ENCODE measurements at places on chromosomes 4 and X. TPM values are rescaled to one million over a fixed set of nuclear protein-coding genes. Genes with fewer than 3 reads are reported as not detected.

DNA sequence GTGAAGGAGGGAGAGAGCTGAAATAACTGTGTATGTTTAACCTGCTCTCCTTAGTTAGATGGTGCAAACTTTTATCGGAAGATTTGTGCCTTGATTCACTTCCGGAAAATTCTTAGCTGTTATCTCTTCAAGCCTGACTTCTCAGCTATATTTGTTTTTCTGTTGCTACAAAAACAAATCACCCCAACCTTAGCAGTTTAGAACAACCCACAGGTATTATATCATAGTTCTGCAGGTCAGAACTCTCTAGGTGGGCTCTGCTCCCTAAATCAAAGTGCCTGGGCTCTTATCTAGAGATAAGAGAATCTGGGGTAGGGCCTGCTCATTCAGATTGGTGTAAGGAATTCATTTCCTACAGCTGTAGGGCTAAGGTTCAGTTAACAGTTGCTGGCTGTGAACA is 15.1 kb upstream of the CEP135 start:
- no peak for DNase-seq

The JCHAIN gene
- not detected for total RNA-seq

GRCh38 chr4:1241466-1241935 is 7.4 kb downstream of the CTBP1 start:
- no peak for DNase-seq

GRCh38 chr4:94160774-94161173 is 46.9 kb upstream of the SMARCAD1 start:
- no peak for DNase-seq

GRCh38 chr4:47154816-47155370 is 123.5 kb downstream of the GABRB1 start:
- no peak for DNase-seq

DNA sequence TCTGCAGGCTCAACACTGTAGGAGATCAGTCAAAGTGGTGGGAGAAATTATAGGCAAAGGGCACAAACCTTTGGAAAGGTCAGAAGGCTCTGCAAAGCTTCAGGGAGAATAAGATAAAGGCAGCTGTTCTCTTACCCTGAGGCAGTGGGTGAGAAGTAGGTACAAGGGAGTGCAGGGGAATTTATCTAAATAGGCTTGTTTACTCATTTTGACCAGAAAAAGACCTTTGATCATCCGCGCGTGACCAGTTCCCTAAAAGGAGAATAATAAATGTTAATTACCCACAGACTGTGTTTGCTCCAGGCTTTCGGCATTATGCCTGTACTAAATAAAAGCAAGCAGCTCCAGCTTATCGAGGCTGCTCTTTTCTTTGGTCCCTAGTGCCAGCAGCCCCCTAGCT is 9.3 kb downstream of the FGFBP2 start:
- DNase-seq: no peak

DNA sequence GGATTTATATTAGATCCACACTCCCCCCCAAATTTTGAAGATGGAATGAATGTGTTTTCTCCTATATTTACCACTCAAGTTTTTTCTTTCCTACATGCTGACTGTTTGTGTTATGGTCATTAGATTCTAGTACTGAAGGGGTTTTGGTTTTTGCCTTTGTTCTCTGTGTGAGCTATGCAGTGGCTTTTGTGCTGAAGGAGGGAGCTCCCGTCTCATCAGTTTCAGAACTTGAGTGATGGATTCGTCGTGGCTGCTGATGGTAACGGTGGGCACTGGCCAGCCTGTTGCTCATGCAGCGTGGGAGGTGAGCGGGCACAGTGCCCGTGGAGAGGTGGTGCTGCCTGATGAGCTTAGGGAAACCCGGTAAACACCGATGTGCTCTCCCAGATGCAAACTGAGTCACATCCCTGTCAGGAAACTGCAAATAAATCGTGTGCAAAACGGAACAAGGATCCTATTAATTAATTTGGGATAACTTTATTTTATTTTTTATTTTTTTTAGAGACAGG is 101.5 kb downstream of the SORBS2 start:
- no peak for DNase-seq

The NUDT9 gene
- 23.6 TPM for total RNA-seq

DNA sequence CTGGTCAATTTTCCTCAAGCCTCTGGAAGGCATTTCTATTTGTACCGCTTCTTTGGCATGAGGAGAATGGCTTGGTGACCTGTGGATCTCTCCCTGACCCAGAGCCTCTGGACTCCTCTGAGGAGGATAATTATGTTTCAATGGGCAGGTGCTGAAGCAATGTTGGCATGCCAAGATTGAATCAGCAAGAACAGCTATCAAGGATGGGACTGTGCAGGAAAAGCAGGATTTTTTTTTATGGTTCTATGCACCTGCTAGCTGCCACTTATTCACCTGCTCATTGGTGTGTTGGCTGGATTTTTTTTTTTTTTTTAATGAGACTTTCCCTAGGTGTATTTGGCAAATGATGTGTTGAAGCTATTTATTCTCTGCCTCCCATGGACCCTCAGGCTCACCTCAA is 821.2 kb downstream of the RPA4 start:
- no peak for DNase-seq

GRCh38 chrX:17584248-17584681 is 153.0 kb upstream of the SCML1 start:
- DNase-seq: no peak

The TRAPPC2 gene
- total RNA-seq: 14.8 TPM

DNA sequence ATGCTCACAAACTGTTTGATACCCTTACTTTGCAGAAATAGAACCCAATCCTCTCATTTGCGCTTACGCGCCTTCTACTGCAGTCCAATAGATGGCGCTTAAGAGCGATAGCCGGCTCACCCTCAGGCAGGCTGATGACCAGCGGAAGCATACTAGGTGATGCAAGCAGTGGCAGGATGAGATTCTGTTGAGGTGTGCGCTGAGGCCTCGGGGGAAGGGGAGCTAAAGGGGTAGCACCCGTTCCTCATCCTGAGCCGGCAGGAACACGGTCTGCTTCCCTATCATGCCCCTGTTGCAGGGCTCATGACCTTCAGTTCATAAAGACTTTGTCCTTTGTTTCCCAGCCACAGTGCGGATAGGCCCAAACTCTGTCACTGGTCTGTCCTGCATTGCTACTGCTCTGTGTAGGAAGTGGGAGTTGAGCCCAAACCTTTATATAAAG is 628.9 kb downstream of the TLL1 start:
- DNase-seq: no peak

- no peak for DNase-seq
Measured at GRCh38 chrX:154834562-154834961, at the start of gene SMIM9. SMIM9 (minus strand) TSS chrX:154834662; CDS start chrX:154830856, 3,806 bp downstream.

DNA sequence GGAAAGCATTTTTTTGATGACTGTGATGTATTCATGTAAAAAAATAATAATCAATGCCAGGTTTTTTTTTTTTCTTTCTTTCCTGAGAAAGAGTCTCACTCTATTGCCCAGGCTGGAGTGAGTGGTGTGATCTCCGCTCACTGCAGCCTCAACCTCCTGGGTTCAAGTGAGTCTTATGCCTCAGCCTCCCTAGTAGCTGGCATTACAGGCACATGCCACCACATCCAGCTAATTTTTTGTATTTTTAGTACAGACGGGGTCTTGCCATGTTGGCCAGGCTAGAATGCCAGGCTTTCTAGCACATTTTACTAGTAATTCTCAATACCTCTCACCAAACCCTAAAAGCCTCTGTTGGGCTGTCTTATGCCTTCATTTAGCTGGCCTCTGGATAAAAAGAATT is 25.7 kb downstream of the GPM6B start:
- DNase-seq: no peak

The SFRP2 gene
- total RNA-seq: 87.7 TPM

- no peak for DNase-seq
Measured at GRCh38 chrX:15301924-15302323, 13.5 kb downstream of the ASB11 start.

GRCh38 chr4:19135895-19136633 is 1114.5 kb upstream of the LCORL start:
- no peak for DNase-seq

DNA sequence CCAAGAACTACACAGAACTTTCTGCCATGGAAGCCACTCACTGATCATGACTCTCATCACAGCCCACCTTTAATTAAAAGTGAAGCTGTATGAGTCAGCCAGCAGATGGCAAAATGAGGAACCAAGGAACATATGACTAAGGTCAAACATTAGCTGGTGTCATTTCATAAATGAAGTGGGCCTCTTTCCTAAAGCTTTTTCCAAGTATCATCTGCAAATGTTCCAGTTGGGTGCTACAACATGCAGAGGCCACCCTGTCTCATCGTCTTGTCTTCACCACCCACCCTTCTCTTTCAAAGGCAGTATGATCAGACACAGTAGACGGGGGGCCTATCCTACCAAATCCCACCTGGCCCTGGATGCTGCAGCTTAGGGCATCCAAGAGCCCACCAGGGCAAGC is 9.2 kb upstream of the EOLA1 start:
- DNase-seq: no peak

GRCh38 chr4:134753390-134753789 is 551.8 kb upstream of the PABPC4L start:
- no peak for DNase-seq

DNA sequence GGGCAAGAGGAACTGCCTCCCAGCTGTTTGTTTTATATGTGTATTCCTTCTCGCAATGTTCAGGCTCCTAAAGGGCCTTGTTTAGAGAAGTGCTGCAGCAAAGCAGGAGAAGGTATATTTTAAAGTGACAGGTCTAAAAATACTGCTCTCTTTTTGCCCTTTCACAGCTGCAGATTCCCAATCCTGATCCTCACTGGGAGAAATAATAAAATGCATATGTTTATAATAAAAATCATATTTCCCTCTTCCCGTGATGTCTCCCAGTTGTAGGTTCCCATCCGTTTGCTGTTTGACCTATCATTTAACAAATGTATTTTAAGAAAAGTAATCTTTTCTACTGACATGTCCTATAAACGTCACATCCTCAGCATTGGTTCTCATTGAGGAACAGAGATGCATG is 62.7 kb upstream of the GPC4 start:
- no peak for DNase-seq

- no peak for DNase-seq
Measured at GRCh38 chr4:1593881-1594345, 90.2 kb downstream of the FAM53A start.

DNA sequence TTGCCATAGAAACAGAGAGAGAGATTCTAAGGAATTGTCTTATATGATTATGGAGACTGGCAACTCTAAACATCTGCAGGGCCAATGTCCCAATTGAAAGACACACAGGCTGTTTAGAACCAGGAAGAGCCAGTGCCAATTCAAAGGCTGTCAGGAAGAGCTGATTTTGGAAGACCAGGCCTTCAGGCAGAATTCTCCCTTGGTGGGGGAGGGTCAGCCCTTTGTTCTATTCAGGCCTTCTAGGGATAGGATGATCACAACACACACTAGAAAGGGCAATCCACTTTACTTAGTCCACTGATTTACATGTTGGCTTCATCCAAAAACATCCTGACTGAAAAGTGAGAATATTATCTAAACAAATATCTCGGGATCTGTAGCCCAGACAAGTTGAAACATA is 15.2 kb downstream of the C4orf46 start:
- DNase-seq: no peak

DNA sequence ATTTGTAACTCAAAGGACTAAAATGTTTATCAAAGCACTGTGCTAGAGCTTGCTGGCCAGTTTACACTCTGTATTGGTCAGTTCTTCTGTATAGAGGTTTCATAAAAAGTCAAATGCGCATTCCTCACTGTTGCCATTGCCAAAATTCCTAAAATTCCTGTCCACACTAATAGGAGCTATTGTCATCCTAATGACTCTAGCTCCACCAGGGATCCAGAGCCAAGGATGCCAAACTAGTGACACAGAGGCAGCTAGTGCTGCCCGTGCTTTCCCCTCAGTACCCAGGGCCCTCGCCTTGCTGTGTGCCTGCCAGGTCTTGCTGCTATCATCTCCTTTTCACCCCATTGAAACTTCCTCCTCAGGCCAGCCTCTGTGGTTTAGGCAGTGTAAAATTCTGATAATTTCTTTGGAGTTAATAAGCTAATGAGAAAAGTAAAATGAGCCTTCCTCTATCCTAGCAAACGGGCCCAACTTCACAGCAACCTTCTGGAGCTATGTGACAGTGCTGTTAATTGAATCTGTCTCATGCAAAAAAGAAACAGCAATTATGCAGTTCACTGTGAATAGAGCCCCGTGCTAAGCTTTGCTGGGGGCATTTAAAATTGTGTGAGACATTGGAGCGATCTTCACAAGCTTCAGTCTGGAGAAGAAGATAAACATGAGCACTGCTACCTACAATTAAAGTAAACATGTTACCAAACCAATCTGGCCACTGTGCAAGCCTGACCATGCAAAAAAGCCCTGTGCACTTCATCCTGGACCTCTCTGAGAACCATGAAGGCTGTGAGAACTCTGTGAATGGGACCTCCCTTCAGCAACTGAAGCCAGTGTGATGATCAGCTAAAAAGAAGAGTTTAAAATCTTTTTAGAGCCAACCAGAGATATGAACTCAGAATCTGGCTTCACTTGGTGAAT is 43.1 kb upstream of the FGF2 start:
- no peak for DNase-seq

GRCh38 chrX:149223854-149224253 is 281.3 kb downstream of the IDS start:
- DNase-seq: no peak

DNA sequence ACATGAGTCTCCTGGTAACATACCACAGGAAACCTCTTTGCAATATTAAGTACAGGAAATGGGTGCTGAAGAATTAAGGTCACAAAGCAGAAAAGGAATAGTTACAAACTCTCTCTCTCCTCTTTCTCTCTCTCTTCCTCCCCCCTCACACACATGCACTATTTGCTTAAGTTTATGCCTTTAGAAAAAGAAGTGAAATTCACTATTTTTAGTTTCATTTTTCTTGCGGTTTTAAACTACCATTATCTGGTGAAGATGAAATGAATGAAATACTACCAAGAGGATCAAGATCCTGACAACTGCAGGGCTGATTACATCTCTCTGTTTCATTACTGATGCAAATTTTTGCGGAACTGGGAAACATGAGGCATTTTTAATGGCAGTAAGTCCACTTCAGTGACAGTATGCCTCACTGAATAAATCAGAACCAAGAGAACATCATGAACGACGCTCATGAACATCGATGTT is 64.3 kb upstream of the FTHL17 start:
- no peak for DNase-seq

DNA sequence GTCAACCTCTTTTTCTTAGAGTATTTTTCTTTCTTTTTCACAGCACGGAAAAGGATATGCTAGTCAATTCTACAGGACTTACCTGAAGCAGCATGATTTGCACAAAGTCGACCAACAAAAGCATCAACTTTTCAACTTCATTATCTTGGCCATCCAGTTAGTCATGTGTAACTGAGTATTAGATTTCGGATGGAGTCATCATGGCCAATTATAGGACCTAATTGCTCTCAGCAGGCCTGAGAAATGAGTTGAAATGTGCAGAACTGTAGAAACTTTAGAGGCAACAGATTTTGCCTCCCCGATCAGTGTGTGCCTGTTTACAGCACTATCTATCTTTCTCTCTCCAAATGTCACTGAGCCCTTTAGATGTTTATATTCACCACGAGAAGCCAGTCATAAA is 41.0 kb downstream of the PCDH10 start:
- no peak for DNase-seq

The LGI2 gene
- total RNA-seq: not detected
